ENCODE measurements at places on chromosomes 11 and 22.

DNA sequence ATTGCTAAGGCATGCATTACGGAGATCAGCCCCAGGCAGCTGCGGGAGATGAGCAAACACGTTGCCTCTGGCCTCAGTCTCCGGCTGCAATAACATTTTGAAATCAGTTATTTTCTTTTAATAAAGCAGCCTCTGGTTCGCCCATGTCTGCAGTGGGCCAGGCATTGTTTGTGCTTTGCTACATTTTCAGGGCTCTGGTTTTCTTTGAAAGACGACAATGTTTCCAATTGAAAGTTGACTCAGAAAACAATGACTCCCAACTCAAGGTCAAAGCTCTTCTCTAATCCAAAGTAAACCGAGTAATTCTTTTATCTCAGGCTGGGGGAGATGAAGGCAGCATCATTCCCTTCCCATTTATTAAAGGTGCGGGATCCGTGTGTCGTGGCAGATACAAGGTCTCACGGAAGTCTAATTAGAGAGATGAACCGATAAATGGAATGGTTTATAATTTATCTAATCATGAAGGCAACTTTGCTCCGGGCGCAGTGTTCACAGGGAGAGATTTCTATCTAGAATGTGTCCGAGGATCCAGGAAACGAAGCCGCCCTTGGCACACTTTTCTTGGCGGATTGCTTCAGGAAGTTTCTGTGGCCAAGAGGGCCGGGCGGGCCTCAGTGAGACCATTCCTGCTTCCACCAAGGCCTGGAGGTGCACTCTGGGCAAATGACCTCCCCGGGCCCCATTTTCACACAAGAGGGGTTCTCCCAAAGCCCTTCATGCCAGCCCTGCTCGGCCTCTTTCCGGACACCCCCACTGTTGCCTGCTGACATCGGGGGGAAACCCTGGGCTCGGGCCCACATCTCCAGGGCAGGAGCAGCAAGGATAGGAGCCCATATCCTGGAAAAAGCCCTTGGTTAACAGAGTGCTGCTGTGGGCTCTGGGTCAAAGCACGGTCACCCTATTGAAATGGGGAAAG is 811.4 kb downstream of the BRD1 start:
- DNase-seq, result peak; percentile 22

GRCh38 chr11:28472904-28473303 is 364.7 kb downstream of the METTL15 start:
- DNase-seq, result no peak

- no peak for DNase-seq
Measured at GRCh38 chr11:100638648-100639047, 48.4 kb upstream of the ARHGAP42 start.

GRCh38 chr22:43925433-43926348 is 2.1 kb downstream of the PNPLA3 start:
- DNase-seq, result no peak

- no peak for DNase-seq
Measured at GRCh38 chr11:35131886-35132285, 7.1 kb upstream of the CD44 start.

Measured in H1 (cell line).